ENCODE measurements at places on chromosomes 16 and 17.

- peak; percentile 69 for DNase-seq
Observed at GRCh38 chr17:55437159-55437605, 15.5 kb upstream of the MMD start.

DNA sequence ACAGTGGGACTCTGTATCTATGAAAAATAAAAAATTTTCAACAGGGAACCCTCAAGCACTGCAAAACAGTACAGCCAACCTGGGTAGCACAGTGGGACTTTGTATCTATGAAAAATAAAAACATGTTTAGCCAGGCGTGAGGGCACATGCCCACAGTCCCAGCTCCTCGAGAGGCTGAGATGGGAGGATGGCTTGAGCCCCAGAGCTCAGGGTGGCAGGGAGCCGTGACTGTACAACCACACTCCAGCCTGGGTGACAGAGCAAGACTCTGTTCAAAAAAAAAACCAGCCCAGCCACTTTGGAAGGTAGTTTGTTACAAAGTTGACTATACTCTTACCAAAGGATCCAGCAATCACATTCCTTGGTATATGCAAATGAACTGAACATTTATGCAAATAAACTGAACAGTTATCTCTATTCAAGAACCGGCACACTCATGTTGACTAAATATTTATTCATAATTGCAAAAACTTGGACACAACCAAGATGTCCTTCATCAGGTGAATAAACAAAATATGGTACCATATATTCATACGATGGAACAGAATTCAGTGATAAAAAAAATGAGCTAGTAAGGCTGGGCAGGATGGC, 5.2 kb downstream of the RPH3AL start:
- no peak for DNase-seq

- no peak for DNase-seq
Observed at GRCh38 chr16:70490261-70490660, 33.1 kb downstream of the COG4 start.

DNA sequence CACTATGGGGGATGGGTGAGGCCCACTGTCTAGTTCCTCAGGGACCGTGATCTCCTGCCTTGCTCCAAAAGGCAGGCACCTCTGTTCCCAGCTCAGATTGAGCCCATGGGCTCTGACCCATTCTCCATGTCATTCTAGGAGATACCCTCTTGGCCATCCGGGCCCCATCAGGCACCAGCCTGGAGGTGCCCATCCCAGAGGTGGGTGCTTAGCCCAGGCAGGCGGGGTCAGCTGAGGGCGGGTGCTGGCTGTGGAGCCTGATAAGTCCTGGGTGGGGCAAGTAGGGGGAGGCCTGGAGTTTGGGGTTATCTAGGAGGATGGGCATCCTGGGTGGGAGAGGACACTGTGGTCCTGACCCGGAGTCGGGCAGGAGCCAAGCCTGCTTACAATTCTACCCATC, 2.3 kb downstream of the E2F4 start:
- no peak for DNase-seq

- no peak for DNase-seq
Observed at GRCh38 chr17:63341276-63341675, 104.8 kb downstream of the CYB561 start.

DNA sequence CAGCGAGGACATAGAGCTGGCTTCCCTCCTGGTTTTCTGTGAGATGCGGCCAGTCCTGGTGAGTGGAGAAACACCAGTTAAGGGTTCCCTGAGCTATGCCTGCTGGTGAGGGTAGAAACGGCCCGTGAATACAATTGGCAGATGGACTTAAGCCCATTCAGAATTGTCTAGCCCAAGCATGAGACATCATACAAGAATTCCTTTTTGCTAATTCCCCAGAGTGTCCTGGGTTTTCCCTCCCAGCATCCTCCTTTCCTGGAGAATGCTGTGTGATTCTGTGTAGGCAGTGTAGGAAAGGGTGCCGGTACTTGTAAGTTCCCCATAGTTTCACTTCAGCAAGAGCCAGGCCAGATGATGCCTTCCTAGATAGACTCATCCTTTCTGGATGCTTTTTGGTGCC, 65.1 kb downstream of the SDR42E1 start:
- DNase-seq, result no peak

DNA sequence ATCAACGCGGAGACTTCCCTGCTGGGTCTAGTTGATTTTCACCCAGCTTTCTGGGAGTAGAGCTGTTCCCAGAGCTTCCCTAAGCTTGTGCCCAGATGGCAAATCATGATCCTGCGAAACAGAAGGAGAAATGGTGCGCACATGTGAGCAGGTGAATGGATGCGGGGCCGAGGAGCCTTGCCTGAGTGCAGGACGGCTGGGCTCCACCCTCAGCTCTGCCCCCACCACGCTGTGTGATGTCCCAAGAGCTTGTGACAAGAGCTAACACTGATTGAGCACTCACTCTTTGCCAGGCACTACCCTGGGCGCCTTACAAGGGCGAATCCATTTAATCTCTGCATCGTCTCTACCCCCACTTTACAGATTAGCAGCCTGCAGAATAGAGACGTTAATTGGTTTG, 162.7 kb upstream of the RPL38 start:
- no peak for DNase-seq

GRCh38 chr17:53819956-53820355, 2.8 kb upstream of the KIF2B start:
- DNase-seq, result no peak

- DNase-seq, result no peak
Observed at GRCh38 chr16:20175358-20175757, 101.7 kb upstream of the GPR139 start.

GRCh38 chr16:26913851-26914250, 152.9 kb upstream of the C16orf82 start:
- no peak for DNase-seq

DNA sequence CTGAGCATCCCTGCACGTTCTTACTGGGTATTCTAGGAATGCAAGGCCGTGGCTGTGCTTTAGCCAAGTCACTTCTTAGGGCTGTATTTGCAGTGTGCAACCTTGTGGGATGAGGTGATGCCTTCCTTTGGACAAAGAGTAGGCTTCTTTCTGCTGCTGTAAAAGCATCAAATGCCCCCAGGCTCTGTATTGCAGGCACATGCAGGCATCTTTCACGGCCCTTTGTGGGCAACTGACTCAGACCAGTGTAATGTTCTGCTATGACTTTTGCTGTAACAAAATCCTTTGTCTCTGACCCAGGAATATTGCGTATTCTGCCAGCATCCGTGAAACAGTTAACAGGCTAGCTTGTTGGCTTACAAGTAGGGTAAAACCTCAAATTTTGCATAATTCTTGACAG, 30.9 kb upstream of the GCSH start:
- no peak for DNase-seq

DNA sequence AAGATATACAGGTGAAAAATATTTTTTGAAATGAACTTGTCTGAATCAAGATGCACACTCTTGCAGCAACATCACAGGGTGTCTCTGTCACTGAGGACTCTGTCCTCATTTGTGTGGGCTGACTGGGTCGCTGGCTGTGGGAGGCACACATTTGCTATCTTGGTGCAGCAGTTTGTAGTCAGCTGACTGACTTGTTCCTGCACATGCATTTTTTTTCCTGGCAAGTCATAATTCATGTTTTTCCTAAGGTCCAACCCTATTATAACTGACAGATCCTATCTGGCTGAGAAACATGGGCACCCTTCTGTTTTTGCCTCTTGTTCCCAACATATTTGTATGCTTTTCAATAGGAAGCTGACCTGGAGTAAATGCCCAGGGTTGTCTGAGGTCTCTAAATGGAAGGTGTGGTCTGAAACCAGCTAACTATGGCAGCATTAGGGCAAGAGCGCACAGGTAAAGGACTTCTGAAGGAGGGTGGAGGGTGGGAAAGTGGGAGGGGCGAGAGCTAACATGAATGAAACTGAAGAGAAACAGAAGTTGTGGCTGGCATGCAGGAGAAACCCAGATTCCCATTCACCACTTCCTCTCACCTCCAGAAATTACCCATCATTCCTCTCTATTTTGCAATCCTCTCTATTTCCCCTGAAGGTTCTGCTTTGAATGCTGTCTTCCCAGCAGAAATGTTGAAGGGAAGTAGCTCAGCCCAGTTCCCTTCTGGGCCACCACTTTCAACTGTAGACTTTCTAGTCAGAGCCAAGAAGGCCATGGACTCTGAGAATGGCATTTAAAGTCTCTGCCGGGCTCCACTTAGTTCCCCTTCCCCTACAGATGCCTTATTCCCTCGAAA, 166.1 kb downstream of the PRKCA start:
- DNase-seq, result no peak

GRCh38 chr17:45380991-45381390, 51.7 kb downstream of the ARHGAP27 start:
- DNase-seq, result no peak

- DNase-seq, result no peak
Observed at GRCh38 chr17:8103549-8103948, 14.8 kb downstream of the ALOXE3 start.

DNA sequence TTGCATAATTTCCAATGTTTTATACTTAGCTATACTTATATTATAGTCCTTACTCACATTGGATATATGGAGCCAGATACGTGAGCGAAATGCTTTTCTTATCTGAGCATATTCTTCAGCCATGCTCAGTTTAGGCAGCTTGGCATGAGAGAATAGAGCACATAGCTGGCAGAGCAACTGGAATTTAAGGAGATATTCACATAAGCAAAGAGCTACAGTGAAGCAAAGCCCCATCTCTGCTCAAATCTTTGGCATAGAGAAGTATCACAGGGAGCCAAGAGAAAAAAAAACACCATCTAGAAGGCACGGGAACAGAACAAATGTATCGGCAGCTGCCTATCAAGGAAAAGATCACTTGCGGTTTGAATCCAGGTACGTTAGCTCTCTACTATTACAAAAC, 734.2 kb upstream of the KIF2B start:
- DNase-seq, result no peak

- DNase-seq, result no peak
Observed at GRCh38 chr17:73684183-73684582, 39.9 kb upstream of the SDK2 start.

GRCh38 chr17:13182854-13183253, 165.0 kb upstream of the ELAC2 start:
- no peak for DNase-seq

DNA sequence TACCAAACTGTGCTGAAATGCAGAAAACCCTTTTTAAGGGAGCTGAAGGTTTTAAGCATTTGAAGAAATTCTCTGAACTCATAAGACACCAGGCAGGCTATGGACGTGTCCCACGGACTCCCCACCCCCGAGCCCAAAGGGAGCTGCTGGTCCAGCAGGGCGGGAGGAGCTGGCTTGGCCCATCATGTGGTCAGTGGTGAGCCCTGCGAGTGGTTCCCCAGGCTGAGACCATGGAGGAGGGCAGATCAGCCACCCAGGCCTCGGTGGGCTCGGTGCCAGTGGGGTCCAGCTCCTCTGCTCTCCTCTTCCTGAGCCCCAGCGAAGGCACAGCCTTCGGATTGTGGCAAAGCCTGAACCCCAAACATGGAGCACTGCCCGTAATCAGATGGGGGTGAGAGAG, 27.0 kb downstream of the LGALS3BP start:
- DNase-seq, result no peak

DNA sequence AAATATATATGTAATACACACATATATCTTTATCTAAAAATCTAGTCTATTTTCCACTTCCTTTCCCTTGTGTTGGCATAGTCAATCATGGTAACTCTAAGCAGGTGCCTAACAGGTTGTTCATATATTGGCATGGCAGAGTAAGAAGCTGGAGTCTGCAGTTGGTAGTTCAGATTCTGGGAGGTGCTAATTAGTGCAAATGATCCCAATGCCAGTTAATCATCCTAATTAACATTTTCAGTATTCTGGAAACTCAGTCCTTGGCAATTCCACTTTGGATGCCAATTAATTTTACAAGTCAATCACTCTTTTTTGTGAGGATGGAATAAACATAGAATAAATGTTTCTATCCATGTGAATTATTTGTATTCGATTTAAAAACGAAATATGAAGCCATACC, 863.7 kb upstream of the SOX9 start:
- no peak for DNase-seq

DNA sequence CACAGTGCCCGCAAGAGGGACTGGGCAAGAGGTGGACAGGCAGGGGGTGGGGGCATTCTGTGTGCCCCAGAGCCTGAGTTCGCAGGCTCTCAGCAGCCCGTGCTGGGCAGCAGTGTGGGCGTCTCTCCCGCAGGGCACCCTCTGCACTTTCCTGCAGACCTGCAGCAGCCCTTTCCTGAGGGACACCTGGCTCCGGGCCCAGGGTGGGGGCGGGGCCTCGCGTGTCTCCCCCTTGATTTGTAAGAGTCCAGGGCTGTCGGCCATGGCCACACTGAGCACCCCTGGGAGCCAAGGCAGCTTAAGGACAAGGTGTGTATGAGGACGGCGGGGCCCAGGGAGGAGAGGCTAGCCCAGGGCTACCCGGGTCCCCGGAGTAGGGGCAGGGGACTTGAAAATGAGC, 33.4 kb upstream of the SLC38A10 start:
- no peak for DNase-seq

GRCh38 chr17:28584434-28584833, 7.7 kb upstream of the ALDOC start:
- no peak for DNase-seq

GRCh38 chr17:42613699-42614295, 4.3 kb downstream of the TUBG1 start:
- DNase-seq, result no peak

DNA sequence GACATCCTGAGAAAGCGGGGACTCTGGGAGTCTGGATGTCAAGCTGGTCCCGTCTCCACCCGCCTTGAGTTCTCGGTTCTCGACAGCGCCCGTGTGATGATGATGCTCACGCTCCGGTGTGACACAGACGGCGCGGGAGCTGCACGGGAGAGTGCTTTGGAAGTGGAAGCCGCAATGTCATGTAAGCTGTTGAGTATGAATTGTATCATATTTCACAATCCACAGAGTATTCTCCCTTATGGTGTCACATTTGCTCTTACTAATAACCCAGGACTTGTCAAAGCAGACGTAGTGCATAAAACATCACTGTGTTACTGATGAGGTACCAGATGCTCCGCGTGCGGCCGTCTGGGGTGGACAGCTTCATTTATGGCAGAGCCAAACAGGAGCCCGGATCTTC, 217.5 kb upstream of the CHMP6 start:
- no peak for DNase-seq

DNA sequence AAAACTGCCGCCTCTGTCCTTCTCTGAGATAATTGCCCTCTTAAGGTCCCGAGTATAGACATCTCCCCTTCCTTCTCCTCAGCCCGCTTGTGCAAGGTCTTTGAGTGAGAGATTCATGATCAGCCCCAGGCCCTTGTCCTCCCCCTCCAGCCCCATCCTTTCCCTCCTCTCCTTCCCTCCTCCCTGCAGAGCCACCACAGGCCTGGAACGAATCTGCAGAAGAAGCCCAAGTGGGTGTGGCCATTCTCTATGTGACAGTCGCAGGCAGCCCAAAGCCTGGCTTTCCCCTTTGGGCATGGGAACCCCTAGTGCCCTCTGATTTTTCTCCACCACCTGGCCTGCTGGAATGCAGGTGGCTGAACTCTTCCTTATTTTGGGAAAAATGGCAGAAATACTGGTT, 7.2 kb upstream of the NDRG4 start:
- DNase-seq, result no peak

DNA sequence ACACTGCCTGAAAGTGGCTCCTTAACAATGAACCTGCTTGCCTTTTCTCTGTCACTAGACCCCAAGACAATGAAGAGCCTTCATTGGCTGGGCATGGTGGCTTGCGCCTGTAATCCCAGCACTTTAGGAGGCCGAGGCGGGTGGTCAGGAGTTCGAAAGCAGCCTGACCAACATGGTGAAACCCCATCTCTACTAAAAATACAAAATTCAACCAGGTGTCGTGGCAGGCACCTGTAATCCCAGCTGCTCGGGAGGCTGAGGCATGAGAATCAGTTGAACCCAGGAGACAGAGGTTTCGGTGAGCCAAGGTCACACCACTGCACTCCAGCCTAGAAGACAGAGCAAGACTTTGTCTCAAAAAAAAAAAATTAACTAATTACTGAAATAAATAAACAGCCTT, 45.3 kb upstream of the SEC14L1 start:
- DNase-seq, result no peak
